ENCODE measurements at places on chromosomes 3 and 15.

- DNase-seq: no peak
Measured at GRCh38 chr3:179706233-179706632, 53.4 kb downstream of the USP13 start.

GRCh38 chr3:57946970-57947381, 61.2 kb upstream of the FLNB start:
- no peak for DNase-seq

GRCh38 chr15:90810354-90810753, 58.0 kb upstream of the FURIN start:
- DNase-seq: no peak

GRCh38 chr3:1969281-1969680, 129.4 kb upstream of the CNTN4 start:
- no peak for DNase-seq
